ENCODE measurements at places on chromosomes 16 and 17. TPM values are rescaled to one million over a fixed set of nuclear protein-coding genes. Genes with fewer than 3 reads are reported as not detected.

Gene COL1A1
- not detected for polyA plus RNA-seq

Gene CDK5R1
- 3.5 TPM for polyA plus RNA-seq

Gene CDH5
- not detected for polyA plus RNA-seq

Gene KRT10
- 172 TPM for polyA plus RNA-seq

Gene RCVRN
- polyA plus RNA-seq = not detected

Gene CES5A
- polyA plus RNA-seq = not detected

Gene DHX58
- 13.1 TPM for polyA plus RNA-seq

Gene C17orf50
- not detected for polyA plus RNA-seq

Gene CDRT15
- not detected for polyA plus RNA-seq

Gene USP43
- polyA plus RNA-seq = not detected

Gene KRTAP3-1
- polyA plus RNA-seq = not detected

Gene CHP2
- not detected for polyA plus RNA-seq

Gene ZNF276
- 18.7 TPM for polyA plus RNA-seq

Gene OR2C1
- 0.39 TPM for polyA plus RNA-seq

Gene CHD9NB
- polyA plus RNA-seq = not detected

Gene TPSG1
- not detected for polyA plus RNA-seq

Gene LHX1
- 0.05 TPM for polyA plus RNA-seq
